ENCODE measurements at places on chromosomes 16 and 17.

DNA sequence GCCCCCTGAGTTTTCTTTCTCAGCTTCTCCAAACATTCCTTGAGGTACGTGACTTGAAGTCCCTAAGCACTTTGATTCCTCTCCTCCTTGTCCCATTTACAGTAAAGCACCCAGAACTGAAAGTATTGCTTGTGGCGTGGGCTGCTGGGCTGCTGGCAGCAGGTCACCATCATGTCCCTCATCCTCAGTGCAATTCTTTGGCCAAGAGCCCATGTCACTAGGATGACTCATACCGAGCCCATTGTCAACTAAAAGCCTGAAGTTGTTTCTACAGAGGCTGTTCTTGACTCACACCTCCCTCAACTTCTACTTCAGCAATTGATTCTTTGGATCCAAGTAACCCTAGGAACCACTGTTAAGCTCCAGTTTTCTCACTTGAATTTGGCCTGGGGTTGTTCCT, 54.3 kb downstream of the KPNA2 start:
- peak; percentile 78 for DNase-seq

GRCh38 chr16:81280393-81280792, 34.4 kb upstream of the GAN start:
- DNase-seq: no peak

DNA sequence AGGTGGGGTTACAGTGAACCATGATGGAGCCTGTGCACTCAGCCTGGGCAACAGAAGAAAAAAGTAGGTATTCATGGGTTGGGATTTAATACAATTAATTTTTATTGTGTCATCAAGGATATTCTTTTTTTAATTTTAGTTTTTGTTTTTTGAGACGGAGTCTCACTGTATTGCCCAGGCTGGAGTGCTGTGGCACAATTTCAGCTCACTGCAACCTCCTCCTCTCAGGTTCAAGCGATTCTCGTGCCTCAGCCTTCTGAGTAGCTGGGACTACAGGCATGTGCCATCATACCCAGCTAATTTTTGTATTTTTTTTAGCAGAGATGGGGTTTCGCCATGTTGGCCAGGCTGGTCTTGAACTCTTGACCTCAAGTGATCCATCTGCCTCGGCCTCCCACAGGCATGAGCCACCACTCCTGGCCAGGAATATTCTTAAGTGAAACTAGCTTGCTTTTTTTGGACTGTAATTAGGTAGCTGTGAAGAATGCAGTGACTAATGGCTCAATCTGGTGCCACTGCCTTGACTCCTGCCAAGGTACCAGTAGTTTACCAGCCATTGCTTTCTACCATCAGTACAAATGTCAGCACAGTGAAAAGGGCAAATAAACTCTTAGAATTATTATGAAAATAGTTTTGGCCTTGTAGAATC, 4.8 kb downstream of the PPM1D start:
- DNase-seq: no peak

- no peak for DNase-seq
Measured at GRCh38 chr17:50181144-50181543, 15.3 kb downstream of the SGCA start.

GRCh38 chr16:17328932-17329331, 141.8 kb downstream of the XYLT1 start:
- DNase-seq: no peak

- DNase-seq: peak; percentile 32
Measured at GRCh38 chr16:74749291-74750055, 25.1 kb downstream of the FA2H start.

- DNase-seq: peak; percentile 41
Measured at GRCh38 chr17:42378959-42379594, 9.2 kb downstream of the STAT3 start.

DNA sequence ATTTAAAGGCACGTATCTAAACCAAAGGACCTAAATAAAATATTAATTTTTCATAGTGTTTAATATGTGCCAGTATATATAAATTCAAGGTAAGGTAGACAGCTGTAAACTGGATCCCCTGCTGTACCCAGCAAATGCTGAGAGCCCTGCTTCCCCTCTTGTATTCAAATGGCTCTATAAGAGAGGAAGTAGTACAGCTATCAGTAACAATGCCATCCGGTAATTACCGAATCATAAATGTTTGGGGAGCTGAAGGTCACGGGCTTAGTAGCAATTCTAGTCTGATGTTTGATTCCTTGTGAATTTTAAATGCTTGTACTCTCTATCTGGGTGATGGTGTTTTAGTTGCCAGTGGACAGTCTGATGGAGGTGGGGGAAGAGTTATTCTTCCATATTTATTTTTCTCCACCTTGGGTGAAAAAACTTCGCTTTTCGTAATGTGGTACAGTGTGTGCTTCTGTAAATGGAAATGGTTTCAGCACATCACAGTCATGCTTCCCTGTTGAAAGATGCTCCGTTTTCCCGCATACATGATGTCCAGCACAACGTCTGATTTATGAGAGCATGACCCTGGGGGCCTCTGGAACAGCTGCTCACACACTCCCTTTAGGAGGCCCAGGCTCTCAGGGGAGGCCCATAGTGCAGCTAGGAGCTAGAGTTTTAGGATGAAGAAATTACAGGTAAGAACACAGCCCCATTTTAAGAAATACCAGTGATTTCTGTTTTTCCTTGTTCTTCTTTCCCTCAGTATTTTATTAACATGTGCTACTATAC, 423.9 kb downstream of the WWOX start:
- DNase-seq: no peak

- DNase-seq: no peak
Measured at GRCh38 chr17:41490000-41490990, 585 bp upstream of the KRT36 start.

DNA sequence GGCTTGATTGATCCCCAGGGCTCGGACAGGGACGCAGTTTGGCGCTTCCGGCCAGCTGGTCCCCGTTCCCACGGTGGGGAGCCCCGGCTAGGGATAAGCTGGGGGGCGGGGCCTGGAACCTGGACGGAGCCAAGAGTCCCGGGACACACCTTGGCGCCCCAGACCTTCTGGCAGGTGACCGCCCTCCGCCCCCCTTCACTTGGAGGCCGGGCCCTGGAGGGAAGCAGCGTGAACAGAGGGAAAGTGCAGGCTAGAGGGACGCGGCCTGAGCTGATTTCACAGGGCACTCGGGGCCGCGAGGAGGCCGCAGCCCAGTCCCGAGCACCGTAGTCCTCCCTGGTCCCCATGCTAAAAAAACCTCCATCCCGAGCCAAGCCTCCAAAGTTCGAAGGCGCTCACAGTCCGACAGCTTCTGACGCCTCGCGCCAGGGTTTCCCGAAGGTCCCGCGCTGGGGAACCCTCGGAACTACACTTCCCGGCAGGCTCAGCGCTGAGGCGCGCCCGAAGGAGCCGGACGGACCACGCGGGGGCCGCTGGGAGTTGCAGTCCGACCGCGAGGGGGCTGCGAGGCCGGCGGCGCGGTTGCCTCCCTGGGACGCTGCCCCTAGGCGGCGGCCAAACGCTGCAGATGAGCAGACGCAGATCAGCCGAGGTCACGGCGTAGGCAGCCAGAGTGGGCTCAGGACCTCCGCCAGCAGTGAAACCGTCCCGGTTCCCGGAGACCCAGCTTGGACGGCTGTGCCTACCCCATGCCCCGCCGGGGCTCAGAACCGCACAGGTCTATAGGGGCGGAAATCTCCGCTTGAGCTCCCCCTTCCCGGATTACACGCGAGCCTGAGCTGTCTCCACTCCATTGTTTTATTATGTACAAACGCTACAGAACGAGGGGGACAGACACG, at the start of gene TBX6:
Gene TBX6 (minus strand): TSS at position 451 of the 899 bp plus-strand sequence. CDS start 731 bp downstream, outside the sequence.
- peak; percentile 93 for DNase-seq

DNA sequence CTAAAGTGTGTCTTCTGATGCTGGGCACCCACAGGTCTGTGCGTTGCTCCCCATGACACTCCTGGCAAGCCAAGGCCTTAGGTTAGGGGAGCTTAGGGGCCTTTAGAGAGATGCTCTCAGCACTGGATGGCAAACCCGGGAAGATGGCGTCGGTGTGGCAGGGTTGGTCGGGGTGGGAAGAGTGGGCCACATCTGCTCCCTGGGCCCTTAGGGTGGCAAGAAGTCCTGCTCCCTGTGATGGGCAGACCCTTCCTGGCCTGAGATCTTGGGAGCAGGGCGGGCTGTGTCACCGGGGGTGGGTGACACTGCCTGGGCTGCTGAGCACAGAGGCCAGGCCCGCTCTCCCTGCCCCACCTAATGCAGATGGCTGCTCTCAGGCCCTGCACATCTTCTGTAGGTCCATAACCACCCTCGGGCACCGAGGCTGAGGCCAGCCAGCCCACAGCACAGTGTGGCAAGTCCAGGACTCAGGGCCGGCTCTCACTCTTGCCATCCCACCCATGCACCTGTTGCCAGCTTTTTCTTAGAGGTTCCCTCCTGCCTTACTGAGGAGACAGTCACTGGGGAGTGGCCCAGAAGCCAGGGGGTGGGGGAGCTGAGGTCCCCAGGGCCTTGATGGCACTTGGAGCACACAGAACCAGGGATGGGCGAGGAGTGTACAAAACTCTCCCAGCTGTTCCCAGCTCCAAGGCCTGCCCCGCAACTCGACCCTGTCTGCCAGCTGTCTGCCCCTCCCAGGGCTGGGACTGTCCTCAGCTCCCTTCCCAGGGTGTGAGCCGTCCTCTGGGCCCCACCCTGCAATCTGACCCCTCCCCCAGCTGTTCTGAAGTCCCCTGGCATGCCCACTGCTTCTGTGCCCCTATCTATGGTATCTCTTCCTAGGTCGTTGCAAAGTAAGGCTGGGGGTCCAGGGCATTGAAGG, 4.4 kb upstream of the MTSS2 start:
- DNase-seq: no peak

DNA sequence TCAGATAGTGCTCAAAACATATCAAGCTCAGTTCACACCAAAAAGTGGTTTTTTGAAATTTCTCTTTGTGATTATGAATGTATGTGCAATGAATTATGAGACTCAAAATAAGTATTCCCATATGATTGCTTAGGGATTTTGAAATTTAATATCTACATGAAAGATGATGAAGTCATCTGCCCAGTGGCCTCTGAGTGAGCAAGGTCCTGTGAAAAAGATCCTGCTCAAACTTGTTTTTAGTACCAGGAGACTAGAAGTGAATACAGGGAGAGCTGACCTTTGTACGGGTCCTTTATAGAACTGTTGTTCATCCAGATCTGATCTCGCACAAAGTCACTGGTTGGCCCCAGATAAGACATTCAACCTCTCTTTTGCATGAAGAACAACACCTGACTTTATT, 151.9 kb upstream of the MAF start:
- DNase-seq: no peak

DNA sequence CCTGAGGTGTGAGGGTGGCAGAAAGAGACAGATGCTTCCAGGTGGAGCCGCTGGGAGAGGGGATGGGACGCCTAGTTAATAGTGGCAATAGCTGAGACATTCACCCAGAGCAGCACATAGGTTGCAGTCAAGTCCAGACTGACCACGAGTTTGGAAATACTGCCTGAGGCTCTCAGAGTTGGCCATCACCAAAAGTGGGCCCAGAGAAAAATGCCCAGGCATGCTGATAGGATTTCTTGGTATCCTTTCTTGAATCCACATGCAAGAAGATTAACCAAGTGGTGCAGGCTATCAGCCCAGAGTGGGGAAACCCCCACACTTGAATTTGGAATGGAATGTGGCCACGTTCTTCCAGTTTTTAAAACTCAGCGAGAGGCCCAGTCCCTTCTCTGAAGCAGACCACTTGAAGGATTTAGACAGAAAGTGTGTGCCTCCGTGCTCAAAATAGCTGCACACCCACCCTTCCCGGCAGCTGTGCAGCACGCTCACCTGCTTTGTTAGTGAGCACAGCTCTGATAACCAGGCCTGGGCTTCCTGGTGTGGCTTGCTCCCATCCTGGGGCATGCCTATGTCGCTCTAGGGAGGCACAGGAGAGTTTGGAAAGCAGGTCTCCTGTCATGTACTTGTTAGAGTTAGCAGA, 35.7 kb downstream of the PLD6 start:
- DNase-seq: no peak

GRCh38 chr16:71919035-71919434, 23.7 kb downstream of the IST1 start:
- no peak for DNase-seq

GRCh38 chr17:36703860-36704266, 102.5 kb downstream of the MRM1 start:
- DNase-seq: peak; percentile 81

DNA sequence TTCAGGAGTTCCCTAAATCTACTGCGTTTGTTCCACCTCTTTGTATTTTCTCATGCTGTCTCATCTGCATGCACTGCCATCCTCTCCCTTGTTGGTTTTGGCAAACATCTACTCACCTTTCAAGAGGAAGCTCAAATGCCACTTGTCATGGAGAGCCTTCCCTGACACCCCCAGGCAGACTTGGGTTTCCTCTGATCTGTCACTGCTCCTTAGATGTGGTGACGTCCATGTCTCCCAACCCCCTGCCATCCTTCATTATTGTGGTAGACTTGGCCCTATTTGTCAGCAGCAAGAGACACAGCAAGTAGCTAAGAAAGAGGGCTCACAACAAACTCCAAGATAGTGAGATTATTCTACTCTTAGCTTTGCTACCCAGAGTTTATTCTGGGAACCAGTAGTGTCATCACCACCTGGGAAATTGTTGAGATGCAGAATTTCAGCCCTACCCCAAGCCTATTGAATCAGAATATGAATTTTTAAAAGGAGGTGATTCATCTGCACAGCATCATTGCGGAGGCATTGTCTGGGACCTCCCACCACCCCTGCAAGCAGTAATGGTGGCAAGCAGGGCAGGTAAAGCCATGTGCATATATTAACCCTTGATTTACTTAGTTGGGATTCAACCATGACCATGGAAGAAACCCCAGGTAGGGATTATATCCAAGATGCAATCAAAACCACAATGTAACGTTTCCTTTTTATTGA, 248.9 kb downstream of the SHISA9 start:
- no peak for DNase-seq

Measured in T47D (cell line).